ENCODE measurements at places on chromosomes 4 and X.

- no peaks in the 10 kb centered on the region for H3K36me3 ChIP-seq
- no peaks in the 10 kb centered on the region for H3K4me1 ChIP-seq
- no peak overlapping the region for H3K4me3 ChIP-seq
- DNase-seq: no peak
- H3K27me3 ChIP-seq: no peaks in the 10 kb centered on the region
Measured at GRCh38 chr4:173669460-173670179, 139.6 kb upstream of the HAND2 start.

DNA sequence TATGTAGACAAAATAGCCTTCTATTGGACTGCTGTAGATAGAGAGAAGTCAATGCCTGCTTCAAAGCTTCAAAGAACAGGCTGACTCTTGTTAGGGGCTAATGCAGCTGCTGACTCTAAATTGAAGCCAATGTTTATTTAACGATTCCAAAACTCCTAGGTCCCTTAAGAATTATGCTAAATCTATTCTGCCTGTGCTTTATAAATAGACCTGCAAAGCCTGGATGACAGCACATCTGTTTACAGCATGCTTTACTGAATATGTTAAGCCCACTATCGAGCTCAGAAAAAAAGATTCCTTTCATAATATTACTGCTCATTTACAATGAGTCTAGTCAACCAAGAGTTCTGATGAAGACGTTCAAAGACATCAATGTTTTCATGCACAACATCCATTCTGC lies 54.8 kb upstream of the RBMXL3 start:
- DNase-seq: peak; percentile 17
- H3K4me3 ChIP-seq: no peak overlapping the region

DNA sequence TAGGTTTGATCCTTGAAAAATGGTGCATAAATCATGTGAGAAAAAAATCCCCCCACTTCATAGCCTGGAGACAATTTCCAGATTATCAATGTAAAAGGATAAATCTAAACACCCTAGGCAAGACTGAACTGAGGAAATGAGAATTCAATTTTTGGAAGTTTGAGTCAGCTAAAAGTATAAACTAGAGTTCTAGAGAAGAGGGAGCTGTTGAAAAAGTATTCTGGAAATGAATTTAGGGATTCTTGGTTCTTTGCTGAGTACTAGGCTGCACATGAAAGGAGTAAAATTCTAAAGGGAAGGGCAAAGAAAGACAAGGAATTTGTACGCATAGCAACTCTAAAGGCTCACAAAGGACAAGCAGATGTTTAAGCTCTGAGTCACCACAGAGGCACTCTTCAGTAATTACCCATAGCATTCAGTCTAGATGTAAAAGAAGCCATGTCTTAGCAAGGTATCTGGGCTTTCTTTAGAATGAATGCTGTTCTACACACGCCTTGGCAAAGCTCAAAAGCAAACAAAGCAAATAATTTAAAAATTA lies 896.5 kb downstream of the PDHA2 start:
- peak; percentile 4 for DNase-seq
- no peak overlapping the region for H3K4me3 ChIP-seq
- no peak overlapping the region for H3K27ac ChIP-seq
- H3K4me1 ChIP-seq: no peaks in the 10 kb centered on the region

DNA sequence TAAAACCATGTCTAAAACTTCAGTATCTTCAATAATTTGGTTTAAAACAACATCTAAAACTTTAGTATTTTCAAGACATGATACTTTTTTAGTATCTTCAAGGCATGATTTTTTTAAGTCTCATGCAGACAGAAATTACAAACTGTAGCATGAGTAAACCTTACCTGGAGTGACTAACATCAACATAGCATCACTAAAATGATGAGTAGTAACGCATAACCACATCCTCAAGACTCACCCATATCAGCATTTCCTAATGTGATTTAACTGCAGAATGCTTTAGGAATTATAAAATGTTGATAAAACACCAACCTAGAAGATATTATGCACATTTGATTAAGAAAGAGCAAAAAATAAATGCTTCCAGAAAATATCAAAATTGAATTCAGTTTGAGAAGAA lies 19.7 kb upstream of the EDNRA start:
- DNase-seq: no peak
- no peaks in the 10 kb centered on the region for H3K4me1 ChIP-seq
- no peak overlapping the region for H3K27ac ChIP-seq
- H3K36me3 ChIP-seq: no peaks in the 10 kb centered on the region
- no peak overlapping the region for H3K4me3 ChIP-seq

GRCh38 chr4:54085284-54085683 lies 14.7 kb upstream of the GSX2 start:
- no peak for DNase-seq
- H3K27ac ChIP-seq: no peak overlapping the region
- peaks cover 6% of the 10 kb centered on the region for H3K4me1 ChIP-seq
- peaks cover 22% of the 10 kb centered on the region for H3K27me3 ChIP-seq

DNA sequence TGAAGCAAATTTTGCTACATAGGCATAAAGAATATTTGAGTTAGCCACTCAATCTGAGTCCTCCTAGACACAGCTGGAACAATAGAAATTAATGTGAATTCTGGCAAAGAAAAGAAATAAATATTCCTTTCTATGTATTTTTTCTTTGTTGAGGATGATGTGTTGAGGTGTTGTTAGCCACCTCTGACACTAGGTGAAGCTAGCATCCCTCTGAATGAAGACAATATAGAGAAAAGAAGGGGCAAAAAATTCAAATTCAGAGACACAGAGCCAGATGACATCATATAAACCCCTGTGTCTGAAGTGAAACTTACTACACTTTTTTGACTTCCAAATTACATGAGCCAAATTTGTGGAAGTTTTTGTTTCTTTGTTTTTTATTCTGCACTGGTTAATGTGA lies 34.6 kb upstream of the TMPRSS11D start:
- H3K4me1 ChIP-seq: no peaks in the 10 kb centered on the region
- DNase-seq: no peak
- H3K36me3 ChIP-seq: no peaks in the 10 kb centered on the region
- H3K4me3 ChIP-seq: no peak overlapping the region
- no peaks in the 10 kb centered on the region for H3K27me3 ChIP-seq
- no peak overlapping the region for H3K27ac ChIP-seq

DNA sequence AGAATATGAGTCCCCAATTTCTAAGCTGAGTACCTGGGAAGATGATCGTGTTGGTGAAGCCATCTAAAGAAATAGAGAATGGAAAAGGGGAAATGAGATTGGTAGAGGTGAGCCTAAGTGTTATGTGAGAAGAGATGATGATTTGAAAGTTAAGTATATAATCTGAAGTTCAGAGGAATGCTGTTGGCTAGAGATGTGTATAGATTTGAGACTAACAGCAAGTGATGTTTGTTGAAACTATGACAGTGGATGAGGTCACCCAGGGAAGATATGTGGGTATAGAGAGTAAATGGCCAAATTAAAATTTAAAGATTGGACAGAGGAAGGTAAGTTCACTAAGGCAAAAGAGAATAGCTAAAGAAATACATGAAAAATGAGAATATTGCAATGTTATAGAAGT lies 324.2 kb downstream of the MAPK10 start:
- H3K27ac ChIP-seq: no peak overlapping the region
- peaks cover 17% of the 10 kb centered on the region for H3K4me1 ChIP-seq
- no peaks in the 10 kb centered on the region for H3K27me3 ChIP-seq

GRCh38 chr4:113603911-113604310 lies 157.6 kb downstream of the CAMK2D start:
- DNase-seq: no peak
- no peaks in the 10 kb centered on the region for H3K36me3 ChIP-seq
- no peaks in the 10 kb centered on the region for H3K4me1 ChIP-seq
- H3K4me3 ChIP-seq: no peak overlapping the region
